ENCODE measurements at places on chromosomes 16 and 17.

- no peak for DNase-seq
Observed at GRCh38 chr16:88973007-88973410, 4.0 kb downstream of the CBFA2T3 start.

GRCh38 chr16:72277749-72278148 is 105.8 kb upstream of the PMFBP1 start:
- DNase-seq = no peak

DNA sequence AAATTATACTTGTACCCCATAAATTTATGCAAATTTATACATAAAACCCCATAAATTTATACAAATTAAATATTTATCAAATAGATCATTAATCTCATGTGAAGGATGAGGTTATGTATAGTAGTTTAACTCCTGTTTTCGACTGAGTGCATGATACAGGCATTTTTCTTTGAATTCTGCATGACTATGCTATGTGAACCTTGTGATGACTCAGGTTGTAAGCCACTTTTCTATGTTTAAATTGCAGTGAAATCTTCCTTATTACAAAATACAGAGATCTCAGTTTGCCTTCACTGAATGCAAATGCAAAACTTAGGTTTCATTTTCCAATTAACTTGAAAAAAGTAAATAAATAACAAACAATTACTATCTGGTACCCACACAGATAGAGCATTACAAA is 843.7 kb downstream of the CDH11 start:
- DNase-seq = no peak

- DNase-seq = no peak
Observed at GRCh38 chr17:54347495-54347894, 524.8 kb downstream of the KIF2B start.

DNA sequence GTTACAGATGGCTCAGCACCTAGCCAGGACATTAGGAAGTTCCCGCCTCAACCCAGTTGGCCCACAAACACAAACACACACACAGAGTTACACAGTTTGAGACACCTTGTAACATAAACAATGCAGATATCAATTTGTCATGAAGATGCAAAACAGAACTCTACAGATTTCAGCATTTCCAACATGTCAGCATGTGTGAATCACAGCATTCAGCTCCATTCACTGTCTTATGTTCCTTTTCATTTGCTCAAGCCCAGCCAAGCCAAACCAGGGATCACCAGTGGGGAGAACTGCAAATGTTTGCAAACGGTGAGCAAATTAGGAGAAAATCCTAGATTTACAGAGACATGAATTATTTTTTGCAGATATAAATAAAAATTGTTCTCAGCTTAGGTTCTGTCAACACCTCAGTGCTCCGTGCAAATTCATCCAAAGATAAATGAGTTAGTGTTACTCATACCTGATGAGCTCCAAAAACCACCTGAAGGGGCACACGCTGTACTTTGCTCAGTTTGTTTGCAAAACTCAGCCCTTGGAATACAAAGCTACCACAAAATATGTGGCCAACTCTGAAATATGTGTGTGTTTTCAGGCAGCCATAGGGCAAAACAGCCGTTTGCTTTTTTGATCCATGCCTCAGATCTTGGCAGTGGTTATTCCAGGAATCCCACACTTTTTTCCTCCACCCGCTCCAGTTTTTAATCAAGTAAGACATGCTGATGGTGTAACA is 16.3 kb upstream of the COX10 start:
- no peak for DNase-seq

DNA sequence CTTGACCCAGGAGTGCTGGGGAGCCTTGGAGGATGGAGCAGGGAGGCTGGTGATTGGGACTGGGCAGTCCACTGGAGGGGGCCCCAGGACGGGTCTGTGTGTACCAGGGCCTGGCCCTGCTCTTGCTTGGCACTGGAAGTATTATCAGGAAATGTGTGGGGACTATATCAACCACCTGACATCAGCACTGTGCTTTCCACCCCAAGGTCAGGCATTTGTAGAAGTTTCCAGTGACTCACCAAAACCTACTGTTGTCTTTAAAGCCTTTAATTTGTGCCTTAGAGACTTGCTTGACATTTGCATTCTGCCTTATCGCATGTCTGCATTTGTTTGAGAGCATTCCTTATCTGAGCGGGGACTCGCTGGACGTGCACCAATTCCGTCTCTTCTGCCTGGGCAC is 323.1 kb downstream of the FOXL1 start:
- DNase-seq = peak; percentile 96

DNA sequence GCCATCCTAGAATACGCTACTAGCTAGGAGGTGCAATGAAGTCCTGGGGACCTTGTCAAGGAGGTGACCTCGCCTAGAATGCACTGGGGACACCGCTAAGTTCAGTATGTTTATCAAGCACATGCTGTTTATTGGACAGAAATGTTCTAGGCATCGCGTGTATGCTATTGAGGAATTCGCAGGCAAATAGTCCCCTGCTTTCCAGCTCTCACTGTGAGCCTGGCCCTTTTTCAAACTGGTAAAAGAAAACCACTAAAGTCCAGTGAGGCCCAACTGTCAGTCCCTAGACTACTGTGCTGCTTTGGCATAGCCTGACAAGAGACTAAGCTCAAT is 1.2 kb upstream of the FAM222B start:
- DNase-seq = no peak

DNA sequence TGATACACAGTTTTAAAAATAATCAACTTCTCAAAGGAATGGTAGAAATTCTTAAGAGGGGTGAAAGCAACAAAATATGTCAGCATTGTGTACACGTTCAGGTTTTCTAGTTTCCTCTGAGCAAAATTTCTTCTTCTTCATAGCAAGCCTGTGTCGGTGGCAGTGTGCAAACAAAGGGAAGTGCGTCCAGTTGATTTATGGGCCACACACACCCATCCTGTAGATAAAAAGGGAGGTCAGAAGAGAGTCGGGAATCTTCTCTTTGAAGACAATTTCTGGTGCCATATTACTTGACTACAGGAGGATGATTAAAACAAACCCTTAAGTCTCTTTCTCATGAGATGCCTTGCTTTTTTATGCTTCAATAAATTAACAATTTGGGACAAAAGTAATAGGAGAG is 484.1 kb upstream of the SALL1 start:
- DNase-seq = no peak

GRCh38 chr17:72560303-72561247 is 439.8 kb downstream of the SOX9 start:
- peak; percentile 3 for DNase-seq

DNA sequence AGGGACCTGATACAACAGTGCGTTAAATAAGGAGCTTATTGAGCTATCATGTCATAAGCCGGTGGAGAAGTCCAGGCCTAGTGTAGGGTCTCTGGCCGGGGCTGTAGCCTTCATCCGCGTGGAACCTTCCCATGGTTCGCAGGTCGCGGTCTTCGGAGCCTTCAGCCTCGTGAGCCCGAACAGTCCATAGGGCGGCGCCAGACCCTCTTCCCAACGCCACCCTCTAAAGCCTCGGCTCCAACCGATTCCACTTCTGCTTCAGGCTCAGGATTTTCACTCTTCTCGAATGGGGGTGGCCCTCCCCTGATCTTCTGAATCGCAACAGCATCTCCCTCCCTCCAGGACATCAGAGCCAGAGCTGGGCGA is 10.3 kb upstream of the BRCA1 start:
- no peak for DNase-seq

DNA sequence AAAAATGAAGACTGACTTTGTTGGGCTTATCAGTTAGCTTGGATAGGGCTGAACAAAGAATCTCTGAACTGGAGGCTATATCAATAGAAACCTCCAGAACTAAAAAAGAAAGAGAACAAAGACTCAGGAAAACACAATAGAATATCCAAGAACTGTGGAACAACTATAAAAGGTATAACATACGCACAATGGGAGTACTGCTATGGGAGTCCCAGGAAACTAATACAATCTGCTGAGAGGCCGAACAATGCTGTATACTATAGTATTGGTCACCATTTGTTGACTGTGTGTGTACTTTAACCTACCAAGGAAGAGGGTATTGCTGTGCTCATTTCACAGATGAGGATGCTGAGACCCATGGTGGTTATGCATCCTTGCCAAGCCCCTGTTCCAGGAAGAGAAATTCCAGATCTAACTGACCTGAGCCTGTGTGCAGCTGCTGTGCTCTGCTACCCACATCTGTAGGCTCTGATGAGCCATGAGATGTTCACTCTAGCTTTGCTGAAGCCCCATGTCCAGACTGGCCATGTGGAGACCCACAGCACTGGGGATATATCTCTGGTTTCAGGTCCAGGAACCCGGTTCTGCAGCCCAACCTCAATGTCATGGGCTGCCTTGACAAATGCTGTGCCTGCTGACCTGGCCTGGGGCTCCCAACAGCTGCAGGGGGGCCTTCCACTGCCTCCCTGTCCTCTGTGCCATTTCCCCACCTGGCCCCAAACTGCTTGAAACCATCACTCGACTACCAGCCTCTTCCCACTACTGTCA is 254.3 kb upstream of the TNRC6C start:
- no peak for DNase-seq

GRCh38 chr16:77199211-77199610 is at the start of gene SYCE1L:
SYCE1L (plus strand) TSS chr16:77199408; CDS start chr16:77199452, 44 bp downstream.
- no peak for DNase-seq

DNA sequence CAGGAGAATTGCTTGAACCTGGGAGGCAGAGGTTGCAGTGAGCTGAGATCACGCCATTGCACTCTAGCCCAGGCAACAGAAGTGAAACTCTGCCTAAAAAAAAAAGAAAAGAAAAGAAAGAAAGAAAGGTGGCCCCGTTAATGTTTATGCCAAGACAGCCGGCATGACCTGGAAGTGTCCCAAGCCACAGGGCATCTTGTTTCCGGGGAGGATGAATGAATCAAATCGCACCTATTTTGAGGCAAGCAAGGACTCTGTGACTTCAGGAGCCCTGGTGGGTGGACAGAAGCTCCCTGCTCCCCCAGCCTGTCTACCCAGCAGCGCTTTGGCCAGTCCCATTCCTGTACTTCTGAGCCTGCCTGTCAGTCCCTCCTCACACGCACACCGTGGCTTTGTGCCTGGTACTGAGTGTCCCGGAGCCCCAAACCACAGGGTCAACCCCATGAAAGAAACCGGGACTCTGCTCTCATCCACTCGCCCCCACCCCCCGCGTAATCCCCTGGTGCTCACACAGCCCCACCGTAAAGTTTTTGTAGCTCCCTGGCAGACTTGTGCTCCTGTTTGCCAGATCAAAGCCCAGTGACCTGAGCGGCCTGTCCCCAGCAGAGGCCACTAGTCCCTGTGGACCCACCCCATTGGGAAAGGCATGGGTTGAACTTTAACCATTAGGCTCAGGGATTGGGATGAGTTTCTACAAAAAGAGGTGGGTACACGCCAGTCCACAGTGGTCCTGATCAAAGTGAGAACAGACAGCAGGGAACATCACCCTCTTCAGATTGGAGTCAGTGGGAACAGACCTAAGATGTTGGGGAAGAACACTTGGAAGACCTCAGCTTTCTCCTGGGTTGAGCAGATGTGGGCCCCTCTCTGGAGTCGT is 19.3 kb downstream of the CD2BP2 start:
- no peak for DNase-seq

DNA sequence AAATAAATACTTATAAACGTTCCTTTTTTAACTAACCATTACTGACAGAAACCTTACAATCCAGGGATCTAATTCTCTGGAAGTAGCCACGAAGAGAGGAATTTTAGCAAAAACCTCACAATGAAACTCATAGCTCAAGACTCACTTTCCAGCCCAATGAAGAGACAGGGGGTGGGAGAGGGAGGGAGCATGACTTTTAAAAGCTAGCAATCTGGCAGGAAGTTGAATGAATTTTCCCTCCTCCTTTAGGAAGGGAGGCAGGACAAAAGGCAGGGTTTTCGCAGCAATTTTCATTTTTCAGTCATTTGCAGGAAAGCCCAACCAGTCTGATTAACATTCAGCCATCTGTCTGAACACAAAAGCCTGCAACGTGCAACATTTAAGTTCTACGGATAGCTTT is 381.5 kb upstream of the PSMD7 start:
- no peak for DNase-seq

GRCh38 chr16:16923479-16923878 is 544.5 kb downstream of the NPIPA7 start:
- no peak for DNase-seq

- no peak for DNase-seq
Observed at GRCh38 chr17:79645022-79645776, 34.3 kb upstream of the RBFOX3 start.

GRCh38 chr16:12661656-12662172 is 142.0 kb downstream of the CPPED1 start:
- no peak for DNase-seq

GRCh38 chr16:72852421-72852820 is 195.5 kb downstream of the ZFHX3 start:
- no peak for DNase-seq

DNA sequence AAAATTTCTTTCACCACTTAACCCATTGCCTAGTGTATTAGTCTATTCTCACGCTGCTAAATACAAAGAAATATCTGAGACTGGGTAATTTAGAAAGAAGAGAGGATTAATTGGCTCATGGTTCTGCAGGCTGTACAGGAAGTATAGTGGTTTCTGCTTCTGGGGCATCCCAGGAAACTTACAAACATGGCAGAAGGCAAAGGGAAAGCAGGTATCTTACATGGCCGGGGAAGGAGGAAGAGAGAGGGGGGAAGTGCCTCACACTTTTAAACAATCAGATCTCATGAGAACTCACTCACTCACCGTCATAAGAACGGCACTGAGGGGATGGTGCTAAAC is 931.4 kb upstream of the SOX9 start:
- no peak for DNase-seq

GRCh38 chr17:64983708-64984107 is 64.4 kb upstream of the LRRC37A3 start:
- no peak for DNase-seq

DNA sequence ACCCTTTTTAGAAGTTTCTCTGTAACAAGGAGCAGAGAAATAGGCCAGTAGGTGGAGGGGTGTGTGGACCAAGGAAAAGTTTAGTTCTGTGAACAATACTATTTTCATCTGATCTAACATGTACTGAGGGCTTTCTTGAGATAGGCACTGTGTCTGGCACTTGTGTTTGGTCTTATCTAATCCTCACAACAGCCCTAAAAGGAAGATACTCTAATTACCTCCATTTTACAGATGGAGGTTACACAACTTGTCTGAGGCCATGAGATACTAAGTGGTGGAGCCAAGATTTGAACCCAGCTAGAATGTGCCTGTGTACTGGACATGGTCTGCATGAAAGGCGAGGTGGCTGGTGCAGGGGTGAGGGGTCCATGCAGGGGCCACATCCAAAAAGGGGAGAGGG is 4.5 kb downstream of the TNFSF12 start:
- DNase-seq = no peak

DNA sequence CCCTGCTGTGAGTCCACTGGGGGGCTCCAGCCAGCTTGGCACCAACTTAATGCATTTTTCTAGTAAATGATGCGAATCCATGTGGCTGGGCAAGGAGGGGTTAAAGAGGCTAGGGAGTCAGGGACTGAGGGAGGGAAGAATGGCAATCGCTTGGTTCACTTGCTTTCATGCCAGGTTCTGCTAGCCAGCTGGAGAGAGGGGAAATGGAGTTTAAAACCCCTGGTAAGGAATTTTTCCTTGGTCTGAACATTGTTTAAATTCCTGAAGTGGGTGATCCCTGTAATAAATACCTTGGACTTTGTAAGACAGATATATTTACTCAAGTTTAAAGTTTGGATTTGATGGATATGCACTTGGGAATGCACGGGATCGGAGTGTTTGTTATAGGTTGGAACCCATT is 22.8 kb downstream of the ANKFN1 start:
- no peak for DNase-seq

GRCh38 chr16:7321661-7322060 is 11.0 kb upstream of the RBFOX1 start:
- DNase-seq = no peak

Data from dermis microvascular lymphatic vessel endothelial cell (primary cell).